Stimulated activated naive CD4-positive, alpha-beta T cell treated with Interleukin-2 at 50 U/mL for 16 hours (primary cell): ENCODE measurements at places on chromosomes 4 and X.

DNA sequence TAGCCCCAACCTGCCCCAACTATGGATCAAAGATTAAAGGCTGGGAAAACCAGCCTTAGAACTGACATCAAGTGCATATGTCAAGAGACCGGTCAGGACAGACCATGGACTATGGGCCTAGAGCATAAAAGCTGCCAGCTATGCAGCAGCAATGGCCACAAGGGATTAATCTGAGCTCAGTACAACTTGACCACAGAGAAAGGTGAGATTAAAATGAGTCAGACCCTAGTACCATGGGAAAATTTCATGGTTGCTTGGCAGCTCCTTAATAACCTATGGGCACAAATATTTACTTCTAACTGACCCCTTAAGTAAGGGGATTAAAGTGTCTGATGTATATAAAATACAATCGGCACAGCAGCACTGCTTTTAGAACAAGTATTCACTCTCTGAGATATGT is 54.4 kb downstream of the CBR4 start:
- no peak for DNase-seq

DNA sequence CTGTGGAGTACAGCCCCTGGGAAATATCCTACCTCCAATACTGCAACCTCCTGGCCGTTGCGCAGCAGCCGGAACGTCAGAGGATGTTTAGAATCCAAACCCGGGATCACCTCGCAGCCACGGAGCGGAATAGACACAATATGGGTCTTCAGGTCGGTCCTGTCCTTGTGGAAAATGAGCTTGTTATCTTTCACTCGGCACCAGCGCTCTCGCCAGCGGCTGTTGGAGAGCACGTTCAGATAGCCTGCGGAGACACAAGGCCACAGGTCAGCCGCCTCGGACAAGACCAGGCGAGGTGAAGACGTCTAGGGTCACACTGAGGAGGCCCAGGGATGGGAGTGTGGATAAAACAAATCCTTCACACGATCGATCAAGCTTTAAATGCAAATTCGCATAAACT is 139.3 kb downstream of the AFAP1 start:
- DNase-seq, result no peak

- DNase-seq, result no peak
Observed at GRCh38 chrX:10486373-10486772, 134.0 kb downstream of the MID1 start.

GRCh38 chr4:173910891-173911290 is 372.6 kb downstream of the FBXO8 start:
- DNase-seq, result no peak

GRCh38 chr4:123102897-123103471 is 180.6 kb upstream of the NUDT6 start:
- DNase-seq, result no peak

DNA sequence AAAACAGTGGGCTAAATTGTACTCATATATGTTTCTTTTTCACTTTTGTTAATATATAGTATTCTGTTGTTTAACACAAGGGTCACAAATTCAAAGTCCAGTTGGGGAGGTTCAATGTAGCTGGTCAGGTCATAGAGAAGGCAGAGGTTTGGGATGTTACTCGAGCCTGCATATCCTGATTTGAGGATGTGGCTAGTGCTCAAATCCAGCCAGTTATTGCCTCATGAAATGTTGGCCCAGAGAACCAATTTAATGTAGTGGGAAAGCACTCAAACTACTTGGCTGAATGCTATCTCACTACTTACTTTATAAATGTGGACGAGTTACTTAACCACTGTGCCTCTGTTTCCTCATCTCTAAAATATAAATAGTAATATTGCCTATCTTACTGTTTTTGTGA is 12.5 kb downstream of the USO1 start:
- DNase-seq, result no peak
